ENCODE measurements at places on chromosomes 7 and 10.

DNA sequence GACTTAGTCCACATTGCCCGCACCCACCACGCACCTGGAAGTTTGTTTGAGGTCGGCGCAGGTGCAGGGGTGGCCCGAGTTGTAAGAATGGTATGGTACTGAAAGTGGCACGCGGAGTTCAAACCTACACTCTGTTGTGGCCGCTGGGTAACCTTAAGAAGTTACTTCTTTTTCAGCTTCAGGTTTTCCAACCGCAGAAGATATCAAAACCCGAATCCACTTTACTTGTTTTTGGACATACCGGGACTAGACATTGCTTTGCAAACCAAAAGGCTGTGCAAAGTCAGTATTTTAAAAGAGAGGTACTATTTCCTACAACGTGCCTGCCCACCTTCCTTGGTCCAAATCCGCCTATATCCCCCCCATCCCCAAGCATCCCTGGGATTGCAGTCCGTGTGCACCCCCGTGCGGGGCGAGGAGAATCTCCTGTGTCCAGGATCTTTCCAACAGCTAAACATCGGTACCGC, 1.0 kb downstream of the IGFBP3 start:
- DNase-seq = no peak

DNA sequence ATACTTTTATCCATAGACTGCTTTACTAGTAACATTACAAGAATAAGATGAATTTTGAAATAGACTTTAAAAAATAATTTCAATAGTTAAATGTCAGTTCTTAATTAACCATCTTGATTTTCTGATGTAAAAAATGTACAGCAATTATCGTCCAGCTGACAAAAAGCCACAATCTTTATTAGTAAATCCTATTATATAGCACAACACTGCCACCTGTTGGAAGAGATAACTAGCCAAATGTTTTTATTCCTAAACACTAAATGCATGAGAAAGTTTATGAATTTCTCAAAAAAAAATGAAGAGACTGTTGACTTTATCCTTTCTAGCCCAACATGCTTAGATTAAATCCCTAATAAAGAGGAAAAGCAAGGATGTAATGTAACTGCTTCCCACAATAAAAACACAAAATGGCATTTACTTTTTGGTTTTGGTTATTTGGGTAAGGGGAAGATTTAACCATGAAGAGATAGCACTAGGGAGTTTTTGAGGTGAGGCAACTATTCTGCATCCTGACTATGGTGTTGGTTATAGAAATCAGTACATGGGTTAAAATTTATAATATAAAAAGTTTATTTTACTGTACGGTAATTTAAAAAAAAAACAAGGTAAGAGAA, 8.0 kb downstream of the COA1 start:
- peak; percentile 65 for DNase-seq

DNA sequence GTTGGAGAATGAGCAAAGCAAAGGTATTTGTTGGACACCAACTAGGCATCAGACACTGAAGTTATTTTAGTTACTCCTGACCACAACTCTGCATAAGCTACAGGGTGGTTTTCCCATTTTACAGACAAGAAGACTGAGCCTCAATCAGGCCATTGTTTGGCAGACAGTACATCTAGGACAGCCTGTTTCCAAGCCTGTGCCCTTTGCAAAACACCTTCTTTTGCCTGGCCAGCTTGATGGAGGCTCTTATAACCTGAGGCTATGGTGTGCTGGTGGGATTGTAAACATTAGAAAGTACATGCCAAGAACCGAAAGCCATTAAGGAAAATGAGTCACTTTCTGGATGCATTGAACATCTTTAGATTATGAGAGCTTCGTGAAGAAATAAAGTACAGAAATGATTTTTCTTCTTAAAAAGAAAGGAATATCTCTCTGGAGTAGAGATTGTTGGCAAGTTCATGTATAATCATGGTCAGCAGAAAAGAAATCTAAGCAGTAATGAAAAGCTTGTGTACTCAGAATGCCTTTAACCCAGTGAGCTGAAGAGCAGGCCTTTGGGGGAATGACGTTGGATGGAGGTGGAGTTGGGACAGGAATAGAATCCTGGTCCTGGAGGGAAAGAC, 140.6 kb downstream of the KIAA1217 start:
- DNase-seq = no peak

DNA sequence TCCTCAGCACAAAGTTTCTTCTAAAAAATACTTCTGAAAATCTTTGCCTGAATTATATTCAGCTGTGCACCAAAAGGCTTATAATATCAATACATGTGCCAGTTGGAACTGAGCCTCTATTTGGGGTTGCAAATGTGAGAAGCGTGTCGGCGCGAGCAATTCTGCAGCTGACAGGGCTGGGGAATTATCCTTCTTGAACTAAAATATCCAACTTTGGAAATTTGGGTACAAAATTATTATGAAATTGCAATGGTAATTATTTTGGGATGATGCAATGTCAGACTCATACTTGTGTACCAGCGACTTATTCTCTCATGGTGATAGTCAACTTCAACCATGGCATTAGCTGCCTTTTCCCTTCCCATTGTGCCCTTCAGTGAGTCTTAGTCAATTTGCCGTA, 507.0 kb upstream of the KLF6 start:
- no peak for DNase-seq
